ENCODE measurements at places on chromosomes 1 and 21.

DNA sequence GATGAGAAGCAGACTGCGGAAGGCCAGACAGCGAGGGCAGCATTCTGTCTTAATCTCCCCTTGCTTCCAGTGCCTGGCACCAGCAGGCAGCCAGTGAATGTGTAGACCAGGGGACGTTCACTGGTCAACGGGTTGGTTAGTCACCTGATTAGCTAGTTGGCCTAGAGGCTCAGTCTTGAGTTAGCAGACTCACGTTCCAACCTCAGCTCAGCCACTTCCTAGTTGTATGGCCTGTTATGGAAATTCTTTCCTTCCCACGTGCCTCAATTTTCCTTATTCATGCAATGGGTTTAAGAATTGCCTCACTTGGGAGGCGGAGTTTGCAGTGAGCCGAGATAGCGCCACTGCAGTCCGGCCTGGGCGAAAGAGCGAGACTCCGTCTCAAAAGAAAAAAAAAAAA, 249.6 kb upstream of the TMEM51 start:
- DNase-seq = no peak
- H3K4me3 ChIP-seq = no peak overlapping the region
- no peaks in the 10 kb centered on the region for H3K36me3 ChIP-seq
- no peaks in the 10 kb centered on the region for H3K27me3 ChIP-seq
- peaks cover 4% of the 10 kb centered on the region for H3K4me1 ChIP-seq

DNA sequence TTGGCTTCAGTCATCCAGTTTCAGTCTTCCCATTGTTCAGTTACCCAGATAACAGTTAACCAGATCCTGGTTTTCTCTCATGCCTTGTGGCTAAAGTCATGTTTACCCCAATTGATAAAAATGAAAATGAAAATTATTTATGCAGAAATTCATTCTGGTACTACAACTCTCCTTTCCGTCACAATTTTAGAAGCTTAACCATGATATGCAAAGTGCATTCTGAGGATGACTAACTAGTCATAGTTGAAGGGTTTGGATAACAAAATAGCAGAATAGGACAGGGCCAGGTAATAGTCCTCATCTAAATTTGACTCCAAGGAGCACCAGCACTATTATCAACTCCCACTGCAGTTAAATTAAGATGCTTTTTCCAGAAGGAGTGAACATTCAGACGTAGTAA, 94.7 kb downstream of the NTMT2 start:
- H3K27ac ChIP-seq = no peak overlapping the region
- no peak for DNase-seq
- no peak overlapping the region for H3K4me3 ChIP-seq
- H3K4me1 ChIP-seq = no peaks in the 10 kb centered on the region

- no peak for DNase-seq
- H3K4me1 ChIP-seq = peaks cover 8% of the 10 kb centered on the region
- peak overlapping the region; percentile 55 for H3K4me3 ChIP-seq
- H3K27me3 ChIP-seq = peaks cover 71% of the 10 kb centered on the region
- H3K27ac ChIP-seq = no peak overlapping the region
Observed at GRCh38 chr1:220748936-220749335, 814 bp downstream of the MTARC2 start.

GRCh38 chr21:34640858-34641257, 25.9 kb upstream of the RCAN1 start:
- H3K4me3 ChIP-seq = no peak overlapping the region
- no peak overlapping the region for H3K27ac ChIP-seq
- no peaks in the 10 kb centered on the region for H3K27me3 ChIP-seq
- H3K36me3 ChIP-seq = no peaks in the 10 kb centered on the region

DNA sequence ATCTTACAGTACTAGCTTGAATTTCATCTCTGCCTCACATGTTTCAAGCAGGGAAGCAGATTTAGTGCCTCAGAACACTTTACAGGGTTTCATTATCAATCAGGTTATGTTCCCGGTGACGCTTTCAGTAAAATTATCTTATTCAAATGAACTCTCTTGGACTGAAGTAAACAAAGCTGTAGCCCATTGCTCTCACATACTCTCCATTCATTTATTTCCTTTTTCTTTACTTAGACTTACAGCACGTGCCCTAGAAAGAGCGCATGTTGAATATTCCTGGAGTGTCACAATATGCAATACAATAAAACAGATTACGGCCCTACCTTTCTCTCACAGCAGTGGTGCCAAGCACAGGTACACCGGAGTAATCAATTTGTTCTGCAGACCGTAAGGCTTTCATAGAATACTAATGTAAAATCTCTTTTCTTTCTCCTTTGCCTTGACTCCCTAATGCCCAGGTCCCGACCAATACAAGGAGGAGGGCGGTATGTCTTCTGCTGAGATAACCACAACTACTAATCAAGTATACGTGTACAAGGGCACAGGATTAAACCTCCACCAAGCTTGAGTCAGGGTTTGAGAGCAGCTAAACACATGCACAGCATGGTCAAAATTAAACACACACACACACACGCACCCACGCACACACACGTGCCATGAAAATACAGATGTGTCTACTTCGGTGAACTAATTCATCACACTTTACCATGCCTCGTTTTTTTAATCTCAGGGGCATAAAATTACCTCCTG, 62.8 kb downstream of the NRIP1 start:
- peaks cover 15% of the 10 kb centered on the region for H3K4me1 ChIP-seq
- no peaks in the 10 kb centered on the region for H3K36me3 ChIP-seq
- H3K27ac ChIP-seq = no peak overlapping the region
